ENCODE measurements at places on chromosomes 6 and 20.

GRCh38 chr6:122143813-122144601, 255.4 kb upstream of the HSF2 start:
- H3K4me3 ChIP-seq = no peak overlapping the region
- H3K4me1 ChIP-seq = no peaks in the 10 kb centered on the region
- no peaks in the 10 kb centered on the region for H3K36me3 ChIP-seq
- DNase-seq = no peak

DNA sequence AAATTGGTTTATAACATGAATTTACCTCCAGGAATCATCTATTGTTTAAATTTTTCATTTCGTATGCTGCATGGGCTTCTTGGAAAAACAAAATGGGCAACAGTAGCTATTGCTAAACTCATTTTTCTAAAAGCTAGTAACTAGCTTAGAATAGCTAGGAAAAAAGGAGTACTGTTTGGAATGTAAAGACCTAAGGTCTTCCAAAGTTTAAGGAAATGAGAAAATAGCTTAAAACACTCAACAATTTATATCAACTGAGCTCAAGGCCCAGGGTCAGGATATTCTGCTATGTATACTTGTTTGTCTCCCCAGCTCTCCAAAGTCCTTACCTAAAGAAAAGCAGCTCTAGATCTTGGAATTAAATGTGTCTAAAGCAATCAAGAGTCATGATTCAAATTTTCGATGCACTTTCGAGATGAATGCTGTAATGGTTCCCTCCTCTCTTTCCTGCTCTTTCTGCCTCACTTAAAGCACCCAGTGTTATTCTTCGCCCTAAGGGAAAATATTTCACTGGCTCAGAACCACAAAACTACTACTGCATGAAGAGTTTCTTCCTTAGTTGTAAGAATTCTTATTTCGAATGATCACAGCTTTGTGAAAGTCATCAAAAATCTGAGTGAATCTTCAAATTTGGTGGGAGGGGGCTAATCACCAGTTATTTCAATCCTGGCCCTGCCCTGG, 41.6 kb downstream of the LYRM4 start:
- no peaks in the 10 kb centered on the region for H3K4me1 ChIP-seq
- H3K4me3 ChIP-seq = no peak overlapping the region
- no peaks in the 10 kb centered on the region for H3K36me3 ChIP-seq
- no peak overlapping the region for H3K27ac ChIP-seq
- no peaks in the 10 kb centered on the region for H3K27me3 ChIP-seq
- no peak for DNase-seq

DNA sequence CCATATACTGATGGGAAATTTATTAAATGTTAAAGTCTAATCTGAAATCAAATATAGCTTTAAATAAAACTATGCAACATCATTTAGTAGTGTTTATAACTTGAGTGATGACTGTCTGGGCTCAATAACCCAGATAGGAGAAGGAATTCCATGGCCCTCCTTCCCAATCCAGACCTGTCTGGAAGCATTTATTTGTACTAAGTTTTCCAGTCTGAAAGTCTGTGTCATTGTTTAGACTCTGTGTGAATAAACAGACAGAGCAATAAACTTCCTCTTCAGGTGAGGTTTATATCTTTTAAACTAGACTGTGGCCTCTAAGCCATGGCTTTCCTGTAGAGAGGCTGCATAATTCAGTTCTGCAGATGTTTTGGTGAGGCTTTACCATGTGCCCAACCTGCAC, 176.4 kb downstream of the SOX4 start:
- no peaks in the 10 kb centered on the region for H3K36me3 ChIP-seq
- no peaks in the 10 kb centered on the region for H3K27me3 ChIP-seq
- no peaks in the 10 kb centered on the region for H3K4me1 ChIP-seq
- no peak overlapping the region for H3K4me3 ChIP-seq
- no peak for DNase-seq

GRCh38 chr20:46965477-46965876, 70.8 kb downstream of the EYA2 start:
- DNase-seq = no peak
- H3K4me3 ChIP-seq = no peak overlapping the region
- H3K27ac ChIP-seq = no peak overlapping the region
- no peaks in the 10 kb centered on the region for H3K36me3 ChIP-seq
- H3K27me3 ChIP-seq = no peaks in the 10 kb centered on the region

GRCh38 chr6:44825273-44825672, 437.8 kb downstream of the CDC5L start:
- no peak for DNase-seq
- no peak overlapping the region for H3K4me3 ChIP-seq
- H3K27me3 ChIP-seq = no peaks in the 10 kb centered on the region
- H3K27ac ChIP-seq = no peak overlapping the region
- no peaks in the 10 kb centered on the region for H3K4me1 ChIP-seq
- no peaks in the 10 kb centered on the region for H3K36me3 ChIP-seq

DNA sequence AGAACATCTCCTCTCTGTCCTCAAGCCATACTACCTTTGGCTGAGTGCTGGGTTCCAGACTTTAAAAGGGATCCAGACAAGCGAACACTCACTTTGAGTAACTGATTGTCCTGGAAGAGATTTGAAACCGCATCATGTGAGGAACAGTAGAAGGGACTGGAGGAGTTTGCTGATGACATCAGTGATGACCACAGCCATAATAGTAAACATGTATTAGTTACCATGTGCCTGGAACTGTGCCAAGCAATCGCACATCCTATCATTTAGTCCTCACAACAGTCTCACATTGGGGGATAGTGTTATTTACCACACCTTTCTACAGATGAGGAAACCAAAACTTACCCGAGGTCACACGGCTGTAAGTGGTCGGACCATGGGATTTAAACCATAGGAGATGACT, 39.8 kb downstream of the ARMC2 start:
- H3K36me3 ChIP-seq = no peaks in the 10 kb centered on the region
- DNase-seq = no peak
- H3K27ac ChIP-seq = no peak overlapping the region
- no peak overlapping the region for H3K4me3 ChIP-seq

DNA sequence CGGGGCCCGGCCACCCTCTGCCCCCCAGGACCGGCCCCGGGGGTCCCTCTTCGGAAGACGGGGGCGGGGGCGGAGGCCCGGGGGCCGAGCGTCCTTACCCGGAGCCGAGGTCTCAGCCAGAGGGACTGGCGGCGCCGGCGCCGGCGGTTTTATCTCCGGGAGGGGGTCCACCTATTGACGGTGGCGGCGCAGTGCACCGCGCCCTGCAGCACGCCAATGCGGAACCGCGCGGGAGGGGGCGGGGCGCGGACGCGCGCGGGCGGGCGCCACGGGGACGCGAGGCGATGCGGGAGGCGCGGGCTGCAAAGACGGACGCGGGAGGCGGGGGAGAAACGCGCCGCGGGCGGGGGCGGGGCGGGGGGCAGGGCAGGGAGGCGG, at the start of gene EEF1A2:
TSS of gene EEF1A2 (minus strand) at position 124 of the 378 bp plus-strand sequence. CDS start 1,320 bp downstream, outside the sequence.
- H3K27ac ChIP-seq = no peak within 1 kb of the TSS
- peaks cover 34% of the 10 kb centered on the region for H3K27me3 ChIP-seq
- H3K4me1 ChIP-seq = peaks cover 27% of the 10 kb centered on the region
- DNase-seq = peak; percentile 31
- H3K36me3 ChIP-seq = no peaks in the 10 kb centered on the region

- DNase-seq = no peak
- H3K27ac ChIP-seq = no peak overlapping the region
- no peaks in the 10 kb centered on the region for H3K27me3 ChIP-seq
- H3K4me3 ChIP-seq = no peak overlapping the region
- H3K36me3 ChIP-seq = no peaks in the 10 kb centered on the region
Measured at GRCh38 chr6:1774226-1774915, 164.7 kb downstream of the FOXC1 start.

- no peak overlapping the region for H3K4me3 ChIP-seq
- H3K27ac ChIP-seq = no peak overlapping the region
- H3K36me3 ChIP-seq = no peaks in the 10 kb centered on the region
- DNase-seq = no peak
Measured at GRCh38 chr6:40914005-40914404, 125.0 kb downstream of the UNC5CL start.

DNA sequence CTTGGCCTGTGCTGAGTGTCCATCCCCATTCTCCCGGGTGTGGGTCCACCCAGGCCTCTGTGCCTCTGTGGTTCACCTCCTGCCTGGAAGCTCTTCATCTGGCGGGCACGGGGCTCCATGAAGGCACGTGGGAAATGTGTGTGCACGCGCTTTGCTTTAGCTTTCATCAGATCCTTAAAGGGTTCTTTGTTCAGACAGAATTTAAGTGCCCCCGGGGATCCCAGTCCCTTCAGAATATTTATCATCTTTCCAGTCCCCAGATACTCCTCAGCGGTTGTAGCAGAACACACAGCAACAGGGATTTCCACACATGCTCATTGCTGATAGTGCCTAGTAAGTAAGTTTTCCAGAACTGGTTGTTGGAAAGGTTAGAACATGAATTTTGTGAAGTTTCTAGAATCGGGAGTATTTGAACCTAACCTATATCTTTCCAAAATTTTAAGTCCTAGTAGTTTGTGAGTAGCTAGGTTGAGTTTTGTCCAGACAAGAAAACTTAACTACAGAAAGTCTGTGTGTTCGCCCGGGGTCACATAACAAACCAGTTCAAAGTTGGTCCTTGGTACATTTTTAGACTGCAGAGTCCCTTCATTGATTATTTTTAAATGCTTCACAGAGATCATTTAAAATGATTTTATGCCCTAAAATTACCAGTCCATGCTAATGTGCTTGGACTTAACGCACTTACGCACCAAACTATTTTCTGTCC, 67.7 kb downstream of the RPP40 start:
- H3K27ac ChIP-seq = no peak overlapping the region
- no peaks in the 10 kb centered on the region for H3K36me3 ChIP-seq
- H3K27me3 ChIP-seq = no peaks in the 10 kb centered on the region
- DNase-seq = no peak

DNA sequence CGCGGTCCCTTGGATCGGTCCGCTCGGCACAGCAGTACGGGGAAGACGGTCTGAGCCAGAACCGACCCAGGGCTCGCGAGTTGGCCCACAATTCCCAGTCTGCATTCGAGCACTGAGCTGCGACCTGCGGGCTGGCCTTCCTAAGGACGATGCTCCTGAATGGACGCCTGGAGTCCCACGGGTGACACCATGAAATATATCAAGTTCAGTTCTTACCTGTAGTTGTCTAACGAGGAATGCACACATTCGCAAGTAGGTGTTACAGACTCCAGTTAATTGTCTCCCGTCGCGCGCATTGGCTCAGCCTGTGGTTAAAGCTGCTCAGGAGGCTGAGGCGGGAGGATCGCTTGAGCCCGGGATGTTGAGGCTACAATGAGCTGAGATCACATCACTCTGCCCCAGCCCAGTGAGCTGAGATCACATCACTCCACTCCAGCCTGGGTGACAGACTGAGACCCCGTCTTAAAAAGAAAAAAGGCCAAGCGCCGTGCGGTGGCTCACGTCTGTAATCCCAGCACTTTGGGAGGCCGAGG, 802 bp downstream of the PEX7 start:
- no peaks in the 10 kb centered on the region for H3K4me1 ChIP-seq
- no peaks in the 10 kb centered on the region for H3K27me3 ChIP-seq
- peak overlapping the region; percentile 68 for H3K4me3 ChIP-seq
- H3K27ac ChIP-seq = peak overlapping the region; percentile 76

DNA sequence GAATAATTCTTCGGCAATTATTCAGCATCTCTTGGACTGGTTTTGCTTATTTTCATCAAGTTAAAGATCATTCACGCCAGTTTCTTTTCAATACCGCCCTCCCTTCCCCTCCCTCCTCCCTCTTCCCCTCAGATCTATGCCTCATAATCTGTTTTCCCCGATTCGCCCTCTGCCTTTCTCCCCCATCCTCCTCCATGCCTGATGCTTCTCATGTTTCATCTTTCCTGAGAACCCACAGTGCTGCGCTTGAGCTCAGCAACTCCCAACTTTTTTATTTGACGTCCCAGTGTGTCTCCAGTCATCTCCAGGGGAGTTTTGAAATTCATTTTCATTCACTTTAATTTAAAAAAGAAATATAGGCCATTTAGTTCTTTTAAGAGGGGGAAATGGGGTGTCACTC, 142.7 kb downstream of the PTPRT start:
- H3K27me3 ChIP-seq = no peaks in the 10 kb centered on the region
- H3K27ac ChIP-seq = no peak overlapping the region
- H3K4me1 ChIP-seq = no peaks in the 10 kb centered on the region
- no peak overlapping the region for H3K4me3 ChIP-seq
- no peaks in the 10 kb centered on the region for H3K36me3 ChIP-seq

- DNase-seq = peak; percentile 72
- H3K27ac ChIP-seq = no peak overlapping the region
- H3K4me3 ChIP-seq = no peak overlapping the region
- H3K36me3 ChIP-seq = no peaks in the 10 kb centered on the region
- H3K4me1 ChIP-seq = no peaks in the 10 kb centered on the region
Measured at GRCh38 chr6:24504649-24505586, 10.1 kb downstream of the ALDH5A1 start.

GRCh38 chr6:90890683-90891330, 303.9 kb upstream of the MAP3K7 start:
- H3K27ac ChIP-seq = no peak overlapping the region
- H3K4me1 ChIP-seq = no peaks in the 10 kb centered on the region
- H3K36me3 ChIP-seq = no peaks in the 10 kb centered on the region
